ENCODE measurements at places on chromosomes 12 and 14. TPM values are rescaled to one million over a fixed set of nuclear protein-coding genes. Genes with fewer than 3 reads are reported as not detected.

- H3K27me3 ChIP-seq, result no peaks in the 10 kb centered on the region
Measured at GRCh38 chr12:90940872-90941499, 14.0 kb downstream of the CCER1 start.

DNA sequence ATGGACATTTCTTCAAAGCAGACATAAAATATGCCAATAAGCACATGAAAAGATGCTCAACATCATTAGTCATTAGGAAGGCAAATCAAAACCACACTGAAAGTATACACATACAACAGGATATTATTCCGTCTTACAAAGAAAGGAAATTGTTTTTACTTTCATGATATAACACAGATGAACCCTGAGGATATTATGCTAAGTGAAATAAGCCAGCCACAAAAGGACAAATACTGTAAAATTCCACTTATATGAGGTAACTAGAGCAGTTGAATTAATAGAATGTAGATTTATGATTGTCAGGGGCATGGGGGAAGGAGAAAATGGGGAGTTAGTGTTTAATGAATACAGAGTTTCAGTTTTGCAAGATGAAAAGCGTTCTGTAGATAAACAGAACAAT lies 4.2 kb downstream of the ACYP1 start:
- no peaks in the 10 kb centered on the region for H3K36me3 ChIP-seq
- no peaks in the 10 kb centered on the region for H3K27me3 ChIP-seq
- DNase-seq, result no peak
- no peaks in the 10 kb centered on the region for H3K4me1 ChIP-seq
- no peak overlapping the region for H3K4me3 ChIP-seq
- H3K27ac ChIP-seq, result no peak overlapping the region

- no peaks in the 10 kb centered on the region for H3K4me1 ChIP-seq
- DNase-seq, result no peak
- no peaks in the 10 kb centered on the region for H3K36me3 ChIP-seq
- H3K4me3 ChIP-seq, result no peak overlapping the region
Measured at GRCh38 chr12:113630625-113631024, 159.0 kb upstream of the LHX5 start.

DNA sequence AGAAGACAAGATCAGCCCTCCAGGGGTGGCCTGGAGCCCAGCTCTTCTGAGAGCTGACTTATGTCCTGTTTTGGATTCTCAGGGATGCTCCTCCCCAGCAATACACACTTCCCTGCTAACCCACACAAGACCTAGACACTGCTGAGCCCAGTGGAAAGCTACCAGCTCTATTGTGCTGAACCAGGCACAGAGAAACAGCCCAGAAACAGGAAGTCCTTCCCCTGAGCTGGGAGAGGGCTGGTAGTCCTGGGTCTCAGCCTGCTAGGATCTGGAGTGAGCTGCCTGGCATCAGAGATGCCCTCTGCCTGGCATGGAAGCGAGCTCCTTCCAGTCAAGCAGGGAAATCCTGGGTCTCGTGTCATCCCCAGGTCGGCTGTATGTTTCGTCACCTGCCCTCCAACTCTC lies 1.2 kb upstream of the LAG3 start:
- no peak overlapping the region for H3K27ac ChIP-seq
- no peak overlapping the region for H3K4me3 ChIP-seq
- H3K27me3 ChIP-seq, result no peaks in the 10 kb centered on the region
- DNase-seq, result no peak
- H3K36me3 ChIP-seq, result peaks cover 17% of the 10 kb centered on the region

Gene RNASE7
- total RNA-seq, result not detected

Gene PGF
- 0.55 TPM for total RNA-seq

Gene SERPINA10
- total RNA-seq, result 266 TPM

- no peaks in the 10 kb centered on the region for H3K27me3 ChIP-seq
- no peak overlapping the region for H3K27ac ChIP-seq
- no peak for DNase-seq
- H3K36me3 ChIP-seq, result no peaks in the 10 kb centered on the region
- H3K4me3 ChIP-seq, result no peak overlapping the region
Measured at GRCh38 chr14:87002776-87003175, 990.2 kb downstream of the GALC start.

DNA sequence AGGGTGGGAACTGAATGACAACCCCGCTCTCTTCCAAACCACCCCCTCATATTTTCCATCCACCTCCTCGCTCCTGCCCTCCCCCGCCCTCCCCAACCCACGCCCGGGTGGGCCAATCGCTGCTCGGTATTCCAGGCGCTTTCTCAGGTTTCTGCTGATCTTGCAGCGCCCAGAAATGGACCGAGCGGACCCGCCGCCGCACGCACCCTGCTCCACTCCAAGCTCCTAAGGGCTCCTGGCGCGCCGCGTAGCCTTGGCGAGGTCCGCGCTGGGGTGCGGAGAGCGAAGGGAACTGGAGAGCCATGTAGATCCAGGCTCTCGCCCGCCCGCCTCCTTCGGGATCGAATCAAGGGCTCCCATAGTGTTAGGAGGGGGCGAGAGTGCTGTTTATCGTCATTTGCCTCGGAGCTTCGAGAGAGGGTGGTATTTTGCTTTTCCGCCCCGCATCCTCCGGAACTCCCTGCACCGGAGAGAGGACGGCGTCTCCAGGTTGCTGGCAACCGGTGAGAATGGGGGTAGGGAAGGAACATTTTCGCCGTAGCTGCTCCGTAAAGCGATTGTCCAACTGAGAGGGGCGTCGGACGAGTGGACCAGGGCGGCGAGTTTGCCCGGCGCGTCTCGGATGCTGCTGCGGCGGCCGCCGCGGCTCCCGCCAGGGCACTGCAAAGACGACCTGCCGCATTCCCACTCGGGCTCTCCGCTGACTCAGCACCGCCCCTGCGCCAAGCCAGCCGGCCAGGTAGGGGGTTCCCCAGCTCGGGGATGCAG lies at the start of gene KCNA1:
Gene KCNA1, plus strand, starts transcription at position 172 of the 768 bp plus-strand sequence. CDS start 1,474 bp downstream, outside the sequence.
- H3K4me3 ChIP-seq, result peak within 1 kb of the TSS; percentile 9
- H3K36me3 ChIP-seq, result no peaks in the 10 kb centered on the region
- no peak within 1 kb of the TSS for H3K27ac ChIP-seq
- H3K27me3 ChIP-seq, result peaks cover 6% of the 10 kb centered on the region

Gene FOXN4
- total RNA-seq, result not detected

Gene SLC4A8
- 0.12 TPM for total RNA-seq

- no peaks in the 10 kb centered on the region for H3K36me3 ChIP-seq
- no peak for DNase-seq
- no peak overlapping the region for H3K4me3 ChIP-seq
- H3K4me1 ChIP-seq, result no peaks in the 10 kb centered on the region
- no peaks in the 10 kb centered on the region for H3K27me3 ChIP-seq
Measured at GRCh38 chr12:29132316-29132715, 16.8 kb upstream of the FAR2 start.

- no peak overlapping the region for H3K27ac ChIP-seq
- no peaks in the 10 kb centered on the region for H3K4me1 ChIP-seq
- H3K27me3 ChIP-seq, result no peaks in the 10 kb centered on the region
- H3K4me3 ChIP-seq, result no peak overlapping the region
- DNase-seq, result no peak
- no peaks in the 10 kb centered on the region for H3K36me3 ChIP-seq
Measured at GRCh38 chr14:20583908-20584307, 3.9 kb downstream of the RNASE11 start.

GRCh38 chr12:68416826-68417225 lies 84.7 kb upstream of the MDM1 start:
- no peaks in the 10 kb centered on the region for H3K36me3 ChIP-seq
- no peaks in the 10 kb centered on the region for H3K4me1 ChIP-seq
- H3K4me3 ChIP-seq, result no peak overlapping the region

Gene SCNN1A
- 5.3 TPM for total RNA-seq

Gene RERGL
- 0.33 TPM for total RNA-seq

- no peak overlapping the region for H3K4me3 ChIP-seq
- no peaks in the 10 kb centered on the region for H3K4me1 ChIP-seq
- no peaks in the 10 kb centered on the region for H3K36me3 ChIP-seq
- DNase-seq, result no peak
- H3K27me3 ChIP-seq, result no peaks in the 10 kb centered on the region
Measured at GRCh38 chr14:54669721-54670561, 103.0 kb downstream of the SAMD4A start.

GRCh38 chr12:69996241-69996640 lies 171.2 kb downstream of the MYRFL start:
- no peaks in the 10 kb centered on the region for H3K27me3 ChIP-seq
- no peaks in the 10 kb centered on the region for H3K4me1 ChIP-seq
- H3K4me3 ChIP-seq, result no peak overlapping the region
- H3K36me3 ChIP-seq, result no peaks in the 10 kb centered on the region

DNA sequence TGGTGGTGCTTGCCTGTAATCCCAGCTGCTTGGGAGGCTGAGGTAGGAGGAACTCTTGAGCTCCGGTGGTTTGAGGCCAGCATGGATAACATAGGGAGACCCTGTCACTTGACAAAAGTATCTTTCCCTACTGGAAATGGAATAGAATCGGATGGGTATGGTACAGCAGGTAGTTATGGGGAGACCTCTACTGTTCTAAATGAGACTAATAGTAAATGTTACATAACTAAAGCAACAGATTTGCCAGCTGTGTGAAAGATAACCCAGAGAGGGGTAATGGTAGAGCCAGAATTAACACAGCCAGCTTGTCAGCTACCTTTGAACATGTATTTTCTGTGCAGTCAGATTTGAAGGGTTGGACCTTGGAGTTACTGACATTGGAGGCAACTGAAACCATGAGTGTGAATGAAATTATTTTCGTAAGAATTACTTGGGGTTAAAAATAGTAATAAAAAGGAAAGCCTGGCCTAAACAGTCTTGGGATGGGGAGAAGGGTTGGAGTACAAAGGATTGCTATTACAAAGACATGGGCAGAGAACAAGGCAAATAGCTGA lies 21.7 kb upstream of the NUP107 start:
- no peak overlapping the region for H3K4me3 ChIP-seq
- peaks cover 15% of the 10 kb centered on the region for H3K4me1 ChIP-seq
- no peak overlapping the region for H3K27ac ChIP-seq
- H3K27me3 ChIP-seq, result no peaks in the 10 kb centered on the region

- H3K27ac ChIP-seq, result no peak overlapping the region
- no peak overlapping the region for H3K4me3 ChIP-seq
- H3K36me3 ChIP-seq, result no peaks in the 10 kb centered on the region
- no peaks in the 10 kb centered on the region for H3K27me3 ChIP-seq
- H3K4me1 ChIP-seq, result no peaks in the 10 kb centered on the region
- no peak for DNase-seq
Measured at GRCh38 chr12:12745576-12746211, 28.5 kb downstream of the CDKN1B start.

Gene SMCO2
- total RNA-seq, result not detected

Gene ATN1
- total RNA-seq, result 15.6 TPM

- no peaks in the 10 kb centered on the region for H3K36me3 ChIP-seq
- no peak overlapping the region for H3K27ac ChIP-seq
- no peaks in the 10 kb centered on the region for H3K4me1 ChIP-seq
- H3K4me3 ChIP-seq, result no peak overlapping the region
- no peaks in the 10 kb centered on the region for H3K27me3 ChIP-seq
Measured at GRCh38 chr12:3947781-3948180, 74.6 kb upstream of the PARP11 start.

Gene TPCN1
- total RNA-seq, result 19.4 TPM

Gene POTEM
- not detected for total RNA-seq

- no peak overlapping the region for H3K27ac ChIP-seq
- H3K4me3 ChIP-seq, result no peak overlapping the region
- H3K27me3 ChIP-seq, result no peaks in the 10 kb centered on the region
- H3K36me3 ChIP-seq, result no peaks in the 10 kb centered on the region
- no peak for DNase-seq
- no peaks in the 10 kb centered on the region for H3K4me1 ChIP-seq
Measured at GRCh38 chr14:26286081-26286912, 311.5 kb downstream of the NOVA1 start.

- DNase-seq, result peak; percentile 86
- H3K4me1 ChIP-seq, result no peaks in the 10 kb centered on the region
- no peaks in the 10 kb centered on the region for H3K27me3 ChIP-seq
- no peak overlapping the region for H3K27ac ChIP-seq
Measured at GRCh38 chr12:110698171-110698902, 9.4 kb upstream of the HVCN1 start.

Gene SEL1L
- 141 TPM for total RNA-seq

GRCh38 chr12:33052141-33053051 lies 155.8 kb upstream of the PKP2 start:
- DNase-seq, result no peak
- H3K27ac ChIP-seq, result no peak overlapping the region
- H3K4me1 ChIP-seq, result no peaks in the 10 kb centered on the region
- no peak overlapping the region for H3K4me3 ChIP-seq

- H3K4me1 ChIP-seq, result no peaks in the 10 kb centered on the region
- H3K27ac ChIP-seq, result no peak overlapping the region
- no peaks in the 10 kb centered on the region for H3K36me3 ChIP-seq
- no peak for DNase-seq
Measured at GRCh38 chr12:62860501-62861411, 74.2 kb downstream of the PPM1H start.

Gene PTCSC3
- total RNA-seq, result not detected

- no peaks in the 10 kb centered on the region for H3K36me3 ChIP-seq
- no peak overlapping the region for H3K4me3 ChIP-seq
- H3K27me3 ChIP-seq, result no peaks in the 10 kb centered on the region
- DNase-seq, result no peak
Measured at GRCh38 chr12:80412343-80412953, 31.6 kb upstream of the PTPRQ start.

Gene NGB
- total RNA-seq, result not detected

Gene OTOGL
- not detected for total RNA-seq

Gene TMEM121
- 2.5 TPM for total RNA-seq

DNA sequence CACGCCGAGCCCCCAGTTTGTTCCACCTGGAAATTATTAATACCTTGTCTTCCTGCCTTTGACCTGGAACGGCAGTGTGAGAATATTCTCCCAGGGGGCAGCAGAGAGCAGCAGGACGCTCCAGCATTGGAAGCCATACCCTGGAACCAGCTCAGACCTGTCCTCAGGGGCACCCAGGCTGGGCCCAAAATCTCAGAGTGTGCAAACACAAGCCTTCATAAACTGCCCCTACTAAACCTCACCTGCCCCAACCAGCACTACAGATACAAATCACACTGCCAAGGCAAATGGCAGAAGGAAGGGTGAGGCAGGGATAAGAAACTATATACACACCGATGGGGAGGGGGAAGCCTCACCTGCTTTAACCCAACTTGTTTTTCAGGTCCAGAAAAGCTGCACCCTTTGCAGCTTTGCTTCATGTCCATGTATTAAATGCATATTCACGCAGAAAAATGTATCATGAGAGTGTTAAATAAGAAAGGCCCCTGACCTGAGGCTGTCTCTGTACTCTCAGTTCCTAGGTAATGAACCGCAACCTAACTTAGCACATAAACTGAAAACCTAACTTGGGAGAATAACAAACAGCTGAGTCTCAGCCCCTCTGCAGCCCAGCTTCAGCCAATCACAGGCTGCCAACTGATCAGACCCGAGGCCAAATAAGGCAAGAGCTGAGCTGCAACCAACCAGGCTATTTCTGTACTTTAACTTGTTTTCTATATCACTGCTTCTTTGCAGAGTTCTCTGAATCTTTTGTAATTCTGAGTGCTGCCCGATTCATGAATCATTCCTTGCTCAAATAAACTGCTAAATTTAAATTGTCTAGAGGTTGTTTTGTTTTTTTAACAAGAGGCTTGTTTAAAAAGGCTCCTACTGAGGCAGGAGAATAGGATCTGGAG lies 130.1 kb downstream of the SPTSSA start:
- peak; percentile 77 for DNase-seq
- H3K27ac ChIP-seq, result peak overlapping the region; percentile 31
- H3K27me3 ChIP-seq, result no peaks in the 10 kb centered on the region
- no peaks in the 10 kb centered on the region for H3K36me3 ChIP-seq

Gene KANSL2
- total RNA-seq, result 14.1 TPM

Data from right lobe of liver (tissue), 6 donors.